ENCODE measurements at places on chromosomes 13 and 19. TPM values are rescaled to one million over a fixed set of nuclear protein-coding genes. Genes with fewer than 3 reads are reported as not detected.

ZNF729 gene
- not detected for total RNA-seq

ZNF440 gene
- total RNA-seq = 12.2 TPM

ZNF628 gene
- total RNA-seq = 12.6 TPM

LCP1 gene
- 16.8 TPM for total RNA-seq

DNA sequence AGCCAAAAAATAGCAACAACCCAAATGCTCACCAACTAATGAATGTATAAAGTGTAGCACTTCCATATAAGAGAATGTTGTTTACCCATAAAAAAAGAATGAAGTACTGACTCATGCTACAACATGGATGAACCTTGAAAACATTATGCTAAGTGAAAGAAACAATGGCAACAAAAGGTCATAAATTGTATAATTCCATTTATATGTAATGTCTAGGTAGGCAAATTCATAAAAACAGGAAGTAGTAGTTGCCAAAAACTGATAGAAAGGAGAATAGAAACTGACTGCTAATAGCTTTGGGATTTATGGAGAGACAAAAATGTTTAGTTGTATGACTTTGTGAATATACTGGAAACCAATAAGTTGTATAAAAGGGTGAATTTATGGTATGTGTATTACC is 21.6 kb downstream of the MYCBP2 start:
- no peaks in the 10 kb centered on the region for H3K36me3 ChIP-seq
- no peak overlapping the region for H3K27ac ChIP-seq
- H3K4me1 ChIP-seq = no peaks in the 10 kb centered on the region
- no peak for DNase-seq
- H3K4me3 ChIP-seq = no peak overlapping the region

- no peak for DNase-seq
- H3K27ac ChIP-seq = peak overlapping the region; percentile 63
- no peaks in the 10 kb centered on the region for H3K27me3 ChIP-seq
- H3K4me3 ChIP-seq = no peak overlapping the region
- H3K4me1 ChIP-seq = no peaks in the 10 kb centered on the region
- no peaks in the 10 kb centered on the region for H3K36me3 ChIP-seq
These were observed 25.8 kb downstream of the CACNG6 start for GRCh38 chr19:54017261-54017660.

- no peak for DNase-seq
- no peaks in the 10 kb centered on the region for H3K4me1 ChIP-seq
- H3K27ac ChIP-seq = no peak overlapping the region
- H3K27me3 ChIP-seq = no peaks in the 10 kb centered on the region
These were observed 564.1 kb downstream of the DCT start for GRCh38 chr13:93915269-93915809.

GRCh38 chr13:106281426-106281825 is 254.0 kb downstream of the EFNB2 start:
- H3K27ac ChIP-seq = no peak overlapping the region
- H3K4me1 ChIP-seq = peaks cover 2% of the 10 kb centered on the region
- H3K36me3 ChIP-seq = no peaks in the 10 kb centered on the region
- no peak for DNase-seq

DNA sequence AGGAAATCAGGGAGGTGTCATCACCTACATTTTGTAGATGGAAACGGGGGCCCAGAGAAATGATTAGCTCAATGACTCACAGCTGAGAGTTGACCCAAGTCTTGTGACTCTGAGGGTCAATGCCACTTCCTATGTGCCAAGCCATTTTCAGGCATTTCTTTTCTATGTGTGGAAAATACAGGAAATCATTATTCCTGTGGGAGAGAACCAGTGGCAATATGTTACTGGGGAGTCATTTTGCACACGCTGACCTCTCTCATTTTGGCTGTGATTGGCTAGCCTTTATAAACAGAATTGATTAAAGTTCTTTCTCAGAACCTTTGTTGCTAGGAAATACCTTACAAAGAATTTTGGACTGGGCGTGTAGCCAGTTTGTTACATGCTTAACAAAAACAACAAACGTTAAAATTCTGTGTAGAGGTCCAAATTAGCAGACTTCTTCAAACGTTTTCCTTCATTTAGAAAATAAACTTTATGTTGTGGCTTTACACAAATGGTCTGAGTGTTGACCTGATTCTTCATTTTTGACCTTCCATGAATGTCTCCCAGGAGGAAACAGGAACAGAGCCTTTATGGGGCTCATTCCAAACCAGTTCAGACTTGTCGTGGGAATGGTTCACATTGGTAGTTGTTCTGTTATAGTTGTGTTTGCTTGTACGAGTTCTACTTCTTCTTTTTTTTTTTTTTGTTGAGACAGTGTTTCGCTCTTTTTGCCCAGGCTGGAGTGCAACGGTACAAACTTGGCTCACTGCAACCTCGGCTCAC is 11.4 kb downstream of the PCCA start:
- peak overlapping the region; percentile 80 for H3K27ac ChIP-seq
- H3K36me3 ChIP-seq = peaks cover 32% of the 10 kb centered on the region
- peaks cover 8% of the 10 kb centered on the region for H3K4me1 ChIP-seq
- DNase-seq = no peak
- H3K4me3 ChIP-seq = peak overlapping the region; percentile 49

DNA sequence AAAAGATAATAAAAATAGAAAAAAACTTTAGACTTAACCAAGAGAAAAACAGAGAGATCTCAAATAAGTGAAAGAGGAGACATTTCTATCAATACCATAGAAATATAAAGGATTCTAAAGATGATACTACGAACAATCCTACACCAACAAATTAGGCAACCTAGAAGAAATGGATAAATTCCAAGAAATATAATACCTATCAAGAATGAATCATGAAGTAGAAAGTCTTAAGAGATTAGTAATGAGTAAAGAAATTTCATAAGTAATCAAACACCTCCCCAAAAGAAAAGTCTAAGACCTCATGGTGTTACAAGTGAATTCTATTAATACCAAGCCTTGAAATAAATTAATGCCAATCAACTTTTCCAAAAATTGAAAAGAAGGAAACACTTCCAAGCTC is 1584.5 kb upstream of the MIR17HG start:
- H3K27ac ChIP-seq = no peak overlapping the region
- H3K4me1 ChIP-seq = no peaks in the 10 kb centered on the region
- no peaks in the 10 kb centered on the region for H3K27me3 ChIP-seq
- H3K36me3 ChIP-seq = no peaks in the 10 kb centered on the region

DNA sequence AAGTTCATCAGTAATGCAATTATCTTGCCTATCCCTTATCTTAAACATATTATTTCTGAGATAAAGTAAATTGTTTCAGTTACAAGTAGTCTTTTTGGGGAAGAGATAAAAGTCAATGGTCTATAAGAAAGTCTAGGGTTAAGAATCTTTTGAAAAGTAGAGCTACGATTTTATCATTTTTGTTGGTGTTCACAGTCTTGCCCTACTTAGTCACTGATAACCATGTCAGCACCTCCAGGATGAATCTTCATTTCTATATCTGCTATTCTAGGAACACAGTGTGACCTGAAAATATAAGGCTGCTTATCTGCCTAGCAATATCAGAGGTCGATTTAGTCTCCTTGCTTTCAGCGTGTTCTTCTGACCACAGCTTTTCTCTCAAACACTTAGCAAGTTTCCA is 1676.5 kb upstream of the PRR20A start:
- no peak for DNase-seq
- H3K27ac ChIP-seq = no peak overlapping the region
- H3K36me3 ChIP-seq = no peaks in the 10 kb centered on the region
- H3K27me3 ChIP-seq = no peaks in the 10 kb centered on the region

DNA sequence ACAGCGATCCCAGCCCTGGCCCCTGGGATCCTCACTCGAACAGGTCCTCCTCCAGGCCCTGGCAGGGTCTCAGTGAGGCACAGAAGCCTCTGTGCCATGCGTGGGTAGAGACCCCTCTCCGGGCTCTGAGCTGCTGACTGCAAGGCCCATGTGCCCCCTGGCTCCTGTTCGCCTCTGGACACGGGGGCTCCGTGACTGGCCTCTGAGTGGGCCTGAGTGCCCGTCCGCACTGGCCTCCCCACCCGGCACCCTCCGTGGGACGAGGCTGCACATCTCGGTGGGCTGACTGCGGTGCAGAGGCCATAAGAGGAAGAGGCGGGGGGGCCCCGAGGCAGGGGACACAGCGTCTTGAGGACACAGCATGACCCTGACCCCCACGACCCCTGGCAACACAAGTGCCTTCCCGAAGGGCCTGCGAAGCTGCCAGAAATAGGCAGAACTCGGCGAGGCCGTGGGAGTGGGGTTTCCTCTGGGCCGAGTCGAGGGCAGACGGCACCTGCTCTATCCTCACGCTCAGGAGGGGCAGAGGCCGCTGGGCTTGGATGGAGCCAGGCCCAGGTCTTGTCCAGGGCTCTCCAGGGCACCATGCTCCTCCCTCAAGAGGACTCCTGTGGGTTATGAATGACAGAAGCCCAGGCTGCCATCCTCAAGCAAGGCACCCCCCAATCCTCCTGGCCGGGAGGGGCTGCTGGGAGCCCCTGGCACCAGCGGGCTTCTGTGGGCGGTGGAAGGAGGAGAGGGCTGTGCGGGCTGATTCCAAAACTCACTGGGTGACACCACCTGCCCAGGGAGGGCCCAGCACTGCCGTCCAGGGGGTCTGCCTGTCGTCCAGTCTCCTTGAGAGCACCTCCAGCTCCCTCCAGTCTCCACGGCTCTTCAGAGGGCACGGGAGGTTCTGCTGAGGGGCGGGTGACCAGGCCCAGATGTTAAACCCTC is 52.6 kb downstream of the RASA3 start:
- H3K4me1 ChIP-seq = no peaks in the 10 kb centered on the region
- H3K36me3 ChIP-seq = no peaks in the 10 kb centered on the region
- peak; percentile 38 for DNase-seq
- no peak overlapping the region for H3K4me3 ChIP-seq
- no peaks in the 10 kb centered on the region for H3K27me3 ChIP-seq

GRCh38 chr19:45283443-45284033 is 32.5 kb downstream of the MARK4 start:
- H3K27me3 ChIP-seq = no peaks in the 10 kb centered on the region
- DNase-seq = no peak
- no peak overlapping the region for H3K4me3 ChIP-seq
- peaks cover 69% of the 10 kb centered on the region for H3K36me3 ChIP-seq

- H3K4me1 ChIP-seq = no peaks in the 10 kb centered on the region
- no peak for DNase-seq
- H3K36me3 ChIP-seq = no peaks in the 10 kb centered on the region
These were observed 73.0 kb downstream of the MAP4K1 start for GRCh38 chr19:38544569-38545315.

DNA sequence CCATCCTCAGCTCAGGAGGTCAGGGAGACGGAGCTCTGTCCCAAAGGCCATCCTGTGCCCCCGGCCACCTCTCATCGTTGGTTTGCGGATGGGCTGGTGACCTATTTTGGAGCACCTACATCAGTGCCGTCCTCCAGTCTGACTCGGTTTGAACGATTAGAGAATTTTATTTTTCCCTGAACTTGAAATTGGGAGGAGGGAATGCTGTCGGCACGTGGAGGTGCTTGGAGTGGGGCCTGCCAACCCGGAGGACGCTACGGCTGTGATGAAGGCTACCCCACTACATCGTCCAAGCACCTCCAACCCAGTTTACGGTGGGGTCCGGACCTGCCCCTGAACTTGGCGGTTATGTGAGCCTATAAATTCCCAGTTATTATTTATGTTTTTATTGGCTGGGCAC is 3.0 kb upstream of the ZNF554 start:
- H3K27me3 ChIP-seq = no peaks in the 10 kb centered on the region
- peaks cover 6% of the 10 kb centered on the region for H3K36me3 ChIP-seq
- H3K4me3 ChIP-seq = no peak overlapping the region
- DNase-seq = no peak
- no peak overlapping the region for H3K27ac ChIP-seq
- H3K4me1 ChIP-seq = no peaks in the 10 kb centered on the region

GRCh38 chr13:72469906-72470305 is 257.5 kb downstream of the MZT1 start:
- no peak overlapping the region for H3K4me3 ChIP-seq
- H3K36me3 ChIP-seq = no peaks in the 10 kb centered on the region
- H3K27me3 ChIP-seq = no peaks in the 10 kb centered on the region
- no peak overlapping the region for H3K27ac ChIP-seq

- H3K27ac ChIP-seq = no peak overlapping the region
- H3K27me3 ChIP-seq = no peaks in the 10 kb centered on the region
- H3K4me3 ChIP-seq = no peak overlapping the region
- no peaks in the 10 kb centered on the region for H3K4me1 ChIP-seq
These were observed 100.9 kb downstream of the MYCBP2 start for GRCh38 chr13:77225946-77226345.

GRCh38 chr19:12603714-12604113 is 6.9 kb downstream of the ZNF490 start:
- H3K4me3 ChIP-seq = no peak overlapping the region
- peaks cover 36% of the 10 kb centered on the region for H3K36me3 ChIP-seq
- H3K27ac ChIP-seq = no peak overlapping the region
- no peak for DNase-seq
- H3K27me3 ChIP-seq = no peaks in the 10 kb centered on the region
- no peaks in the 10 kb centered on the region for H3K4me1 ChIP-seq

DNA sequence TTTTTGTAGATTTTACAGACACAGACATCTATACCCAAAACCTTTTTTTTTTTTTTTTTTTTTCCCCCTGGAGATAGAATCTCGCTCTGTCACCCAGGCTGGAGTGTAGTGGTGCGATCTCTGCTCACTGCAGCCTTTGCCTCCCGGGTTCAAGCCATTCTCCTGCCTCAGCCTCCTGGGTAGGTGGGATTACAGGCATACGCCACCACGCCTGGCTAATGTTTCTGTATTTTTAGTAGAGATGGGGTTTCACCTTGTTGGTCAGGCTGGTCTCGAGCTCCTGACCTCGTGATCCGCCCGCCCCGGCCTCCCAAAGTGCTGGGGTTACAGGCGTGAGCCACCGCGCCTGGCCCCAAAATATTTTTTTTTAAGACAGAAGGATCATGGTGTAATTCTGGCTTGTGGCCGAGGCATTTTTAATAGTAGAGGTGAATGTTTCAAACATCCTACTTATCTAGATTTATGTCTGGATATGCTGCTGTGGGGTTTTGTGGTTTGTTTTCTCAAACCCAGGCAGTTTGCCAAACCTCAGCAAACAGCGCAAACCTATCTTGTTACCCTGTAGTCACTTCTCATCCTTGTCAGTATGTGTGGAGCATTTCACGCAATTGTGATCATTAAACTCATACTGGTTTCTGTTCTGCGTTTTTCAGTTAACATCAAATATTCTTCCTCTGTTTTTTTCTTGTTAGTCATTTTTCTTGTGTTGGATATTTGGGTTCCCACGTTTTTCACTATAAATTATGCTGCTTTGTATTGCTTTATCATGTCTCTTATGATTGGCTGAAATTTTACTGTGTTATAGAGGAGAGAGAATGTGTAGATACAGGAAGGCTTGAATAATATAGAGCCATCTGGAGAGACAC is 36.2 kb upstream of the GARRE1 start:
- no peaks in the 10 kb centered on the region for H3K27me3 ChIP-seq
- no peaks in the 10 kb centered on the region for H3K4me1 ChIP-seq
- DNase-seq = no peak
- H3K4me3 ChIP-seq = no peak overlapping the region
- H3K27ac ChIP-seq = no peak overlapping the region

GRCh38 chr13:85286081-85286480 is 513.1 kb downstream of the SLITRK6 start:
- H3K36me3 ChIP-seq = no peaks in the 10 kb centered on the region
- H3K4me3 ChIP-seq = no peak overlapping the region
- H3K27ac ChIP-seq = no peak overlapping the region
- no peaks in the 10 kb centered on the region for H3K4me1 ChIP-seq
- H3K27me3 ChIP-seq = no peaks in the 10 kb centered on the region

- DNase-seq = no peak
- H3K4me3 ChIP-seq = peak overlapping the region; percentile 94
- peaks cover 3% of the 10 kb centered on the region for H3K4me1 ChIP-seq
- no peaks in the 10 kb centered on the region for H3K27me3 ChIP-seq
These were observed 1.8 kb downstream of the LONP1 start for GRCh38 chr19:5718037-5718578.

GRCh38 chr13:106078191-106078590 is 457.3 kb downstream of the EFNB2 start:
- no peak overlapping the region for H3K4me3 ChIP-seq
- DNase-seq = no peak
- no peaks in the 10 kb centered on the region for H3K36me3 ChIP-seq
- H3K27me3 ChIP-seq = peaks cover 33% of the 10 kb centered on the region
- H3K4me1 ChIP-seq = peaks cover 4% of the 10 kb centered on the region
- H3K27ac ChIP-seq = peak overlapping the region; percentile 58

Data from endodermal cell (in vitro differentiated cells).